ENCODE measurements at places on chromosomes 11 and 22. TPM values are rescaled to one million over a fixed set of nuclear protein-coding genes. Genes with fewer than 3 reads are reported as not detected.

Gene OPCML
- 7.3 TPM for polyA plus RNA-seq

DNA sequence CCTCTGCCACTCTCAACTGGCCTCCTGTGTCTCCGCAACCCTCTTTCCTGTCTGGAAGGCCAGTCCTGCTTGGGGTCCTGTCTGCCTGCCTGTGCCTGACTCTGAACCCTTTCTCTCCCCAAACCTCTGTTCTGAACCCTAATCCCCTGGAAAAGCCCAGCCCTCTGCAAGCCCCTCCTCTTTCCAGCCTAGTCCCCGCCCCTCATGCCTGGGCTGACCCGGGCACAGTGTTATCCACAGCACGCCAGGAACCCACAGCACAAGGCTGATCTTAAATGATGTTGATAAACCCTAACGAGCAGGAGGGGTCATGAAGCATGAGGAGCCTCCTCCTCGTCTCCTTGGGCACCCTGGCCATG, at the start of gene IFITM10:
TSS of gene IFITM10 (minus strand) at position 115 of the 359 bp plus-strand sequence. CDS start 153 bp downstream, outside the sequence.
- no peak for DNase-seq

DNA sequence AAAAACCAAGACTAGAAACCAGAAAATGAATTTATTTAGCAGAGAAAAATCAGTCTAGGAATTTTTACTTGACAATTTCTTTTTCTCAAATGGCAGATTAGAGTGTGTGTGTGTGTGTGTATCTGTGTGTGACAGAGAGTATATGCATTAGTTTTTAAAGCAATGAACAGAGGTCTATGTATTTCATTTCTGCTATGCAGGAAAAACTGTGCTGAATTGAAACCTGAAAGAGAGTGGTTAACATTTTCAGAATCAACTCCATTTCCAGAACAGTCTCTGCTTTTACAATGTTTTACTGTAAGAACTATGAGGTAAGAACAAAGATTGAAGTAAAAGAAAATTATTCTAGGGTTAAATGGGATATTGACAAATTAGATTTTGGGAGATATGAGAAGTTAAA, 114.8 kb downstream of the GRM5 start:
- no peak for DNase-seq

- no peak for DNase-seq
Observed at GRCh38 chr11:57363131-57364080, 17.5 kb downstream of the PRG3 start.

DNA sequence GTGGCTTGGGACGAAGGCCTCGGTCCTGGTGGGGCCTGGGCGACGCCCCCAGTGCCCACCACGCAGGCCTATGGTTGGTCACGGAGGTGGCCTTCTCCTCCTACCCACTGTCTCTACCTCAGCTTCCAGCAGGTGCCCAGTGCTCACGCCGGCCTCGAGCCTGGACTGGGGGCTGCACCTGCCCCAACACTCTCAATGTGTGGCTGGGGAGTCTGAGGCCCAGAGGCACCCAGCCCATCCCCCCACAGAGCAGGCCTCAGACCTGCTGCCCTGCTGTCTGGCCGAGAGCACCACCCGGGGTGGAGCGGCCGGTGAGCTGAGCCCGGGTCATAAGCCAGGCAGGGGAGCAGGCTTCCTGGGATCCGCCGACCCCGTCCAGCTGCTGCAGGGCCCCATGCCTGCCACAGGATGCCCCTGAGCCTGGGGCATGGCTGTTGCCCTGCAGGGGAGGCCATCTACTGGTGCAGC, 28.6 kb upstream of the MUC5AC start:
- no peak for DNase-seq

DNA sequence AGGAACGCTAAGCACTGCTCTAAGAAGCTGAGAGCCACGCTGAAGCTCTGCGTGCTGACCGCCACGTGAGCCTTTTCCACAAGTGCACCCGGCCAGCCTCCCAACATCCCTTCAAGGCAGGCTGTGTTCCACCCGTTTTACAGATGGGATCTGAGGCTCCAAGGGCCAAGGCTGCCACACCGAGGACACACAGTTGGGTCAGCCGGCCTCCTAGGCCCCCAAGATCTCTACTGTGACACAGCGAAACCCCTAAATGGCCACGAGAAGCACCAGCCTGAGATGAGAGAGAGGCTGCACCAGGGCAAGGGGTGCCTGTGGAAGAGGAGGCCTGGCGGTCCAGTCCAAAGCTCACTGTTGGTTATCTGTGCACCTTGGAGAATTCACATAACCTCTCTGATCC, 11.8 kb upstream of the CD5 start:
- DNase-seq: no peak

DNA sequence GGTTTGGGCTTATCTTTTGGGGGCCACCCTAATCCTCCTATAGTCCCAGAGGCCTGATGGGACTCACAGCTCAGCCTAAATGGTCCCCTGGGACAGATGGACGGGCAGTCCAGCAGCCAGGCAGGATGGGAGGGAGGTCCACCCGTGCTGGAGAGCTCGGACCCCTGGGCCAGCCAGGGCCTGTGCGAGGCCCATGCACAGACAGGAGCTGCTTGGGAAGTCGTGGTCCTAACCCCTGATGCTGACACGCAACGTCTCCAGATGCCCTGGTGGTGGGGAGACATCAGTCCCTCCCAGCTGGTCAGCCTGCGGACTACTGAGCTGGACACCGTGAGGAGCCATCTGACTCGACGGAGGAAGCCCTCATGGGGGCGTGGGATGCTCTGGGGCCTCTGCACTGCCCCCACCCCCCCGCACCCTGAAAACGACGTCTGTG, 31.2 kb upstream of the MUC5AC start:
- DNase-seq: no peak

DNA sequence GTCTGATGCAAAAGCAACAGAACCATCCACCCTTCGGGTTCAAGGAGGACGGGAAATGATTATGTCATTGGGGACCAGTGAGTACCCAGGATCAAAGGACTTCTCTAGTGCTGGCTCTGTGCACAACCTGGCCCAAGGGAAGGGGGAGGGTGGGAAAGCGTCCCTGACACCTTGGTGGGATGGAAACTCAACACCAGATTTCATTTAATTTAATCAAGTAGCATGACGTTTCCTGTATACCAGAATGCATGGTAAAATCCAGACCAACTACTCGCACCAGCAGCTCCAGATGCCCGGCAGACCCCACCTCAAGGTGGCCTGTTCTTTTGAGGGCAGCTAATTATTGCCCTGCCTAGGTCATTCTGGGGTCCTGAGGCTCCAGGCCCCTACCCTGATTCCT, 385.1 kb downstream of the CADM1 start:
- DNase-seq: no peak

- no peak for DNase-seq
Observed at GRCh38 chr11:66062408-66062807, 7.7 kb upstream of the PACS1 start.

Gene OR6A2
- polyA plus RNA-seq: 0.14 TPM

Gene TEX12
- not detected for polyA plus RNA-seq

Gene SEC14L6
- 1.9 TPM for polyA plus RNA-seq

DNA sequence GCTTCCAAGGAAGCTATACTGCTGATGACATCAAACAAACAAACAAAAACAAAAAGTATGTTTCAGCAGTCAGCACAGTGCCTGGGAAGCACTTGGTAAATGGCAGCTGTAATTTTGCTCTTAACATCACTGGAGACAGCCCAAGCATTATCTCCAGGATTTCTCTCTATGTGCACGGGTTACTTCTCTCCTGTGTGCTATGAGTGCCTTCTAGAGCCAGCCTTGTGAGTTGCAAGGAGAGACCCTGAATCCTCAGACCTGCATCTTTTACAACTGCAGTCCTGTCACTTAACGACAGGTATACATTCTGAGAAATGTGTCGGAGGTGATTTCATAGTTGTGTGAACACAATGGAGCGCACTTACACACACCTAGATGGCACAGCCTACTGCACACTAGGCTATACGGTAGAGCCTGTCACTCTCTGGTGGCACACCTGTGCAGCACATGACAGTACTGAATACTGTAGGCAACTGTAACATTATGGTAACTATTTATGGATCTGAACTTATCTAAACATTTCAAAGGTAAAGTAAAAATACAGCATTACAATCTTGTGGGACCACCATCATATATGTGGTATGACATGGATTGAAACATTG, 662.5 kb upstream of the B3GAT1 start:
- DNase-seq: no peak

- DNase-seq: no peak
Observed at GRCh38 chr11:66082946-66083698, 13.1 kb downstream of the PACS1 start.

DNA sequence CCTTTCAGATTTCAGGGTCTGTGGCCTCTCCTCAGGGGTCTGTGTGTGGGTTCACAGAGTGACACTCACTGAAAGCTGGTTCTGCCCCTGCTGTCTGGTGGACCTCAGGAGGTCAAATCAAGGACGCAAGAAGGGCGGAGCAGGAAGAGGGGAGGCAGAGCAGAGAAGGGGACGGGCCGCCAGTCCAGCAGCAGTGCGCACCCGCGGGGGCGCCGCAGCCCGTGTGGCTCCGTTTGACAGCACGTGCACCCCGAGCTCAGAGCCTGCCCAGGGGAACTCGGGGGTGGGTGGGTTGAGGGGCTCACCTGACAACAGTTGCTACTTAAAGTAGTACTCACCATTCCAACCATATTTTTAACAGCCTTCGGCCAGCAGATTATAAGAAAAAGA, 71.4 kb upstream of the PITPNB start:
- no peak for DNase-seq

Gene OR52I2
- not detected for polyA plus RNA-seq

- DNase-seq: no peak
Observed at GRCh38 chr22:28942801-28943500, 59.6 kb downstream of the ZNRF3 start.

Gene OR52H1
- 0.09 TPM for polyA plus RNA-seq

DNA sequence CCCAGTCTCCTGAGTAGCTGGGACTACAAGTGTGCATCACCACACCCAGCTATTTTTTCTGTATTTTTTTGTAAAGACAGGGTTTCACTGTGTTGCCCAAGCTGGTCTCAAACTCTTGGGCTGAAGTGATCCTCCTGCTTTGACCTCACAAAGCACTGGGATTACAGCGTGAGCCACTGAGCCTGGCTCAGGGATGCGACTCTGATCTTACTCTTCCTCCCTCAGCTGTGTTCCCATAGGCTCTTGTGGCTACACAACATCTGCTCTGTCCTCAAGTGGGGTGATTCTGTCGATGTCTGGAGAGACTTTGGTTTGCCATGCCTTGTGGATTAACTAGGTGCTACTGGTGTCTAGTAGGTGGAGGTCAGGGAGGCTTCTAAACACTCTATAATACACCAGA, 127.0 kb upstream of the SERPIND1 start:
- no peak for DNase-seq

GRCh38 chr22:22110548-22111266, 128.1 kb upstream of the TOP3B start:
- DNase-seq: no peak

Gene IGSF22
- 0.14 TPM for polyA plus RNA-seq

GRCh38 chr11:114289779-114290178, 6.4 kb upstream of the NNMT start:
- DNase-seq: no peak

DNA sequence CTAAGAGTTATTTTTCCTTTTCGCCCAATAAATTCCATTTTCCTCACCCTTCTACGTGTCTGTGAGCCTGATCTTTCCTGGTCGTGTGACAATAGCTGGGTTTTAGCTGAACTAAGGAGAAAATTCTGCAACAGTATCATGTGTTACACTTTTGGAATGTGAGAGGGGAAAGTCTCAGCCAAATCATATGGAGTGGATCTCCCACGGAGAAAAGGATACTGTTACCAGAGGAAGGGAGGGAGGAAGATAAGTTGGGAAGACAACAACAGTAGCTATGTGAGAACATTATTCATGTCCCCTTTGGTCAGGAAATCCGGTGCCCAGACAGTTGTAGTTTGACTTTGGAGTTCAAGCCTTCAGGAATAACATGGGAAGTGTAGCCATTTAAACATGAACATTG, 584.0 kb upstream of the RAG2 start:
- DNase-seq: no peak

- DNase-seq: no peak
Observed at GRCh38 chr11:128053981-128054931, 533.1 kb downstream of the ETS1 start.

GRCh38 chr11:94806419-94806818, 38.3 kb downstream of the AMOTL1 start:
- DNase-seq: no peak

DNA sequence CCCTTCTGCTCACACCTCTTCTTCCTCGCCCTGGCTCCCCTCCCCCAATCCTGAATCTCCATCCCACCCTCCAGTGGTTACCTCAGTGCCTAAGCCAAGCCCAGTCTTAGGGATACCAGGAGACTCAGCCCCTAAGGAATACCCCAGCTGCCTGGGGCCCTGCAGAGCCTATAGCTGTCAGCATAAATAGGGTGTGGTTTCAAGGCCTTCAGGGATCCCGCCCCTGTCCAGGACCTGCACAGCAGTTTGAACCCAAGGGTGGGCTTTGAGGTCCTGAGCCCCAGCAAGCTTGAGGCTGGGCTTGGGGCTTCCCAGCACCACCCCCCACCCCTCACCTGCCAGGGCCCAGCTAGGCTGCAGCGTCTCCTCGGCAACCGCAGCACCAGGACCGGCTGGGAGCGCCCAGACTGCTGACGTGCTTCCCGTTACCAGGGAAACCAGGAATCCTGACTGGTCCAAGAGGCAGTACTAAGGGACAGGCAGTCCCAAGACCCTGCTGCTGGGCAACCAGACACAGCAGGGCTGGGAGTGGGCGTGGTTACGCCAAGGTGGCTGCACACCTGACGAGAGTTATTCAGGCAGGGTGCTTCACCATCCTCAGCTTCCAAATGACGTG, 13.7 kb downstream of the APBB1 start:
- peak; percentile 27 for DNase-seq

Gene CYP2D6
- polyA plus RNA-seq: 1.7 TPM

Gene ZBTB16
- polyA plus RNA-seq: 0.19 TPM

- no peak for DNase-seq
Observed at GRCh38 chr11:45320371-45320770, 34.2 kb upstream of the SYT13 start.

Gene APLNR
- polyA plus RNA-seq: 0.66 TPM

DNA sequence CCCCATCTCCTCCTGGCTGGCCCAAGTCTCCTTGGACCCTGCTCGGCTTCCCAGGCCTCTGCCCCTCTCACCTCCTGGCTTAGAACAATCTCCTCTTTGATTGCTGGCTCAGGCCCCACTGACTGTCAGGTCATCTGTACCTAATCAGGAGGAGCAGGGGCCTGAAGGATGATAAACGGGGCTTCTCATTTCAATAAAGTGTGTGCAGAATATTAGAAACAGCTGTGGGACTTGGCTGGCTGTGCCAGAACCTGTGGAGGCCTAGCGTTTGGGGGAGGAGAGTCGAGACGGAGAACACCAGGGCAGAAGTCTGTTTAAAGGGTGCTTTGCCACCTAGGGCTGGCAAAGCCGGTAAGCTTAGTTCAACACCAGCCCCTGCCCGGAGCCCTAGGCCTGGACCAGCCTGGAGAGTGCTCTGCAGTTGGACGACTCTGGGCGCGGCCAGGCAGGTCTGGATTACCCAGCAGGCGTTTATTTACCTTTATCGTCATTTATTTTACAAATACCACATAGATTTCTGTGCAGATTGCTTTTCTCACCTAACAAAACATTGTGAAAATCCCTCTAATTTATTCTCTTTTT, 10.1 kb upstream of the VSIG10L2 start:
- DNase-seq: peak; percentile 33
